ENCODE measurements at places on chromosomes 7 and 10.

- DNase-seq = no peak
These were observed 36.9 kb downstream of the DDIT4 start for GRCh38 chr10:72310636-72311035.

DNA sequence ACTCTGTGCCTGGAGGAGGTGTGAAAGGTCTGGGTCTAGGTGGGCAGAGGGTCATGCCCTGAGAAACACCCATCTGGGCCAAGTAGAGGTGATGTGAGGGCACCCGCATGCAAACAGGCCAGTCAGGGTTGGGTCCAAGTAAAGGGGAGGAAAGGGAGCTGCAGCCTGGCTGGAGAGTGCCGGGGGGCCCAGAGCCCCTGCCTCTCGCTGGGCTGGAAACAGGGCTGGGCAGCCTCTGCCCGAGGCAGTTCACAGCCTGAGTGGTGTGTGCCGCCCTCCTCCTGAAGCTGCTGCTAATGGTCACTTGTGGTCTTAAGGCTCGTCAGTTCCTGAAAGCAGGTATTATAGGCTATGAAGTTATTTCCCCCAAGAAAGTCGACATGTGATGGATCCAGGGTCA, 7.3 kb downstream of the CYP2E1 start:
- DNase-seq = no peak

- DNase-seq = peak; percentile 26
These were observed 57.8 kb upstream of the PCGF5 start for GRCh38 chr10:91162495-91163268.

- DNase-seq = no peak
These were observed 33.1 kb upstream of the ANK3 start for GRCh38 chr10:60422809-60423208.

GRCh38 chr7:3955751-3956696, 655.0 kb downstream of the SDK1 start:
- DNase-seq = peak; percentile 17

DNA sequence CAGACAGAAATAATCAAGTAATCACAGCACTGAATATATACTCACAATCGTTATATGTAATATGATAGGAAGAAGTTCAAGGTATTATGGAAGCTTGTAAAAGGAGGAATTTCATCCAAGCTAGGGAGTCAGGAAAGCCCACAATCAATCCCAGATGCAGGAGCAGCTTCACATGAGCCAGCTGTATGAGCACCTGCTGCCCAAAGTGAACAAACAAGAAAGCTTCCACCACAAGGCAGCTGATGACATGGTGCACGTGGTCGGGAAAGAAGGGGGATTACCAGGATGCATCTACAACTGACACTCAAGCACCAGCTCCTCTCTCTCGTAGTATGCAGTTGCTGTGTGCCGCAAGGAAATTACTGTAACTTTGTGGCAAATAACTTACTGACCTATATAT, 225.2 kb downstream of the XPNPEP1 start:
- no peak for DNase-seq

- no peak for DNase-seq
These were observed 541 bp downstream of the ELMO1 start for GRCh38 chr7:37448011-37448635.

- peak; percentile 76 for DNase-seq
These were observed 36.0 kb downstream of the CCNY start for GRCh38 chr10:35372329-35372728.

DNA sequence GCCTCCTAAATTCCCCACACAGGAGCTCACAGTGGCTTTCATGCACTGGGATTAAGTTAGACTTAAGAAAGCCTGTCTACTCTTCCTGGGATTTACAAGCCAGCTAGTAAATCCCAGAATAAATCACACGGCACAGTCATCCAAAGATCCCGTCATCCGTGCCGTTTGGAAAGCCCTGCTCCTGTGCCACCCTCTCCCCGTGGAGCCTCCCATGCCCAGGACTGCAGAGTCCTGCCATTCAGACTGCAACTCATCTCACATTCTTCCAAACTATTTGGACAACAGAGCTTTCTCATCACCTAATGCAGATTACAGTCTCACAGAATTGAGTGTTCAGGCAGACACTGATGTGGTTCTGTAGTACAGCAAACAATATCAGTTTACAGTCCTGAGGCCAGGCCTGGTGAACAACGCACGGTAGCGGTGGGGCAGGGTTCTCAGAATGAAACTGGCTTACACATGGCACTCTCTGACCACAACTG, 166.5 kb downstream of the EGFR start:
- DNase-seq = no peak

- DNase-seq = no peak
These were observed 84.6 kb upstream of the NAMPT start for GRCh38 chr7:106369352-106369751.

DNA sequence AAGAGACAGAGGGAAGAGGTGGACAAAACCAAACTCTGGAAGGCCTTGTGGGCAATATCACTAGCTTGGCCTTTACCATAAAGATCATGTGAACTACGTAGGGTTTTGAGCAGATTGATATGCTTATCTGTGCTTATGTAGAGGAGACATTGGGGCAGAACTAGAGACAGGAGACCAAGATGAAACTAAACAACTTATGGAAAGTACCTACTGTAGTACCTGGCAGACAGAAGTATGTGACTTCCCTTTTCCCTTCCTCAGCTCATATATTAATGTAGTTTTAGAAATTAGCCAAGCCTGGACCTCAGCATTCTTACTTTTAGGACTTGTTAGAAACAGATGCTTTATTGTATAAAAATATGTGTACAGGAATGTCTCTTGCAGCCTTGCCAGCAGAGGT, 14.0 kb upstream of the IL6 start:
- no peak for DNase-seq

DNA sequence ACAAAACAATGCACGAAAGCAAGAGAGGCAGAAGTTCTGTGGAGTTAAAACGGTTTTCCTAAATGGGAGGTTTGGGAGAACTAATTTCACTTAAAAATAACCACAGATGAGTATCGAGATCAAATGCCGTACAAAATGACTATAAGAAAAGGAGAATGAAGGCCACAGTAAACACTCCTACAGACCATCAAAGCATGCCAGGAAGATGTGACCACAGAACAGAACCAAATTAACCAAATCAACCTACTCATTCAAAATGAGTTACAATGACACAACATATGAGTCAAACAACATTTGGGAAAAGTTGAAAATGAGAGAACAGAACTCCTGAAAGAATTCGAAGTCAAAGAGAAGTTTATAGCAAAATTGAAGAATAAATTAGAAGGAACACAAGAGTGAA, 24.3 kb upstream of the DOCK1 start:
- DNase-seq = no peak

- DNase-seq = no peak
These were observed 112.1 kb downstream of the FAM53B start for GRCh38 chr10:124632064-124632531.

Data from pulmonary artery endothelial cell (primary cell).